ENCODE measurements at places on chromosomes 11 and 22.

GRCh38 chr11:11409901-11410300 lies 56.9 kb upstream of the CSNK2A3 start:
- DNase-seq: no peak

- DNase-seq: no peak
Observed at GRCh38 chr11:13897646-13898276, 64.8 kb upstream of the SPON1 start.

DNA sequence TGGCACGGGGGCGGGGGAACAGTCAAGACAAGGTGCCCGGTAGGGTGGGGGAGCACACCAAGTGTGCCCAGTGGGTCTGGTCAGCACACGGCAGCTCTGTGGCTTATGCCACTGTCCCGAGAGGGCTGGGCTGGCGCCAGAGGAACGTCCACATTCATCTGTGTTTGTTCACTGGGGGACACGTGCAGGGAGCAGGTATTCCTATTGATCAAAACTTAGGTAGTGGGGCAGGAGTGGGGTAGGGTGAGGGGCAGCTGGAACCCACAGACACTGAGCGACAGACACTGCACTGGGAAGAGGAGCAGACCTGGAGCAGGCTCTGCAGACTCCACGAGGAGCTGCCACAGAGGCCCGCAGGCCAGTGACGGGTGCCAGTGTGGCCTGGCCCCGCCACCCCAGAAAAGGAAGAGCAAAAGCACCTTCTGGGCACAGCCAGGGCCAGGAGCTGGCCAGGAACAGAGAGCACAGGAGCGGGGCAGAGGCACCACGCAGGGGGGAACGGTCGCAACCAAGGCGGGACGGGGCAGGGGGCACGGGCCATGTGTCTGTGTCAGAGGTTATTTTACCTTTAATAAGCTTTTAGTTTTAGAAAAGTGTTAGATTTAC lies 2.1 kb upstream of the MOB2 start:
- no peak for DNase-seq

DNA sequence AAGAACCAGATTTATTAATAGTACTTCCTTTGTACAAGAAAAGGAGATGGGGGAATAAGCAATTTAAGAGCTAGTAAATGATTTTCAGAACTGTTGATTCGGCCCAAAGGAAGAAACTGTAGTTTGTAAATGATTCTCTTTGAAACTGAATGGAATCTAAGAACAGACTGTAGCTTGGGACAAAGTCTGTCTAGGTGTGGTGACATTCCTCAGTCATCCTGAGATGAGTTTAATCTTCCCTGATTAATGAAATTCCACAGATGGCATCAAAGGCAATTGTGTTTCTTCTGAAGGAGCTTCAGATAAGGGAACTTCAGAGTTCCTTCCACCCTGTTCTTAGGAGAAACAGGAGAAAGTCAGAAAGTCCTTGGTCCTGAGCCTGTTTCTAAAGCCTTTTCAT lies 2095.9 kb downstream of the LRRC4C start:
- no peak for DNase-seq

- no peak for DNase-seq
Observed at GRCh38 chr11:17008099-17008498, 6.1 kb downstream of the PLEKHA7 start.

DNA sequence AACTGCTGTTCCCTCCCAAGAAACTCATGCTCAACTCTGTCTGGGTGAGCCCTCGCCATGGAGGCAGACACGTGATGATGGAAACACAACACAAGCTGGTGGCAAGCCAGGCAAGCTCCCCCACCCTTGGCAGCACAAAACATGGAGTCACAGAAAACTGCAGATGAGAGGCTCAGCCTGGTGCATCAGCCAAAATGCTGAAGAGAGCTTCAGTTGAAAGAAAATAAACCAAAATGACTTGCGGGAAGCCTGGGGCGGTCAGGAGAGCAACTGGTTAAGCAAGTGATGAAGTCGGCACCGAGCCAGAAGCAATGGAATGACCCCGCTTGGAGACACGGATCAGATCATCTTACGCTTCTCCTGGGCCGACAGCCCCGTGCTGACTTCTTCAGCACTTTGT lies 68.3 kb downstream of the C11orf58 start:
- DNase-seq: no peak

DNA sequence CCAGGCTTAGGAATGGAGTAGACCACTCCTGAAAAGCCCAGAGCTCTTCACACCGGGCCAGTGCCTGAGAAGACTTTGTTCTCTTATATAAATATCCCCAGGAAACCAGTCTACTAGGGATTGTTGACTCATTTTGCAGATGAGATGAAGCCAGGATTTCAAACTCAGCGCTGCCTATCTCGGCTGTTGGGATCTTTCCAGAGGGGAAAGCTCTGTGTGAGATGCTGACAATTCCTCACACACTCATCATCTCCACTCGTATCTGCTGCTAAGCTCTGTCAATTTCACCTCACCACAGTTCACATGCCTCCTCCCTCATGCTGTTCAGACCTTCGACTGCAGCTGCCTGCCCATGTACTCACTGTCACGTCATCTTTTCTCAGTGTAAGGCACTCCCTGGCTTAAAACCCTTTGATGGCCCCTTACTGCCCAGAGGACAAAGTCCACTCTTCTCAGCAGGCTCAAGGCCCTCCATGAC lies 12.5 kb downstream of the USH1C start:
- DNase-seq: no peak

GRCh38 chr11:30128269-30128932 lies 102.4 kb upstream of the FSHB start:
- no peak for DNase-seq

DNA sequence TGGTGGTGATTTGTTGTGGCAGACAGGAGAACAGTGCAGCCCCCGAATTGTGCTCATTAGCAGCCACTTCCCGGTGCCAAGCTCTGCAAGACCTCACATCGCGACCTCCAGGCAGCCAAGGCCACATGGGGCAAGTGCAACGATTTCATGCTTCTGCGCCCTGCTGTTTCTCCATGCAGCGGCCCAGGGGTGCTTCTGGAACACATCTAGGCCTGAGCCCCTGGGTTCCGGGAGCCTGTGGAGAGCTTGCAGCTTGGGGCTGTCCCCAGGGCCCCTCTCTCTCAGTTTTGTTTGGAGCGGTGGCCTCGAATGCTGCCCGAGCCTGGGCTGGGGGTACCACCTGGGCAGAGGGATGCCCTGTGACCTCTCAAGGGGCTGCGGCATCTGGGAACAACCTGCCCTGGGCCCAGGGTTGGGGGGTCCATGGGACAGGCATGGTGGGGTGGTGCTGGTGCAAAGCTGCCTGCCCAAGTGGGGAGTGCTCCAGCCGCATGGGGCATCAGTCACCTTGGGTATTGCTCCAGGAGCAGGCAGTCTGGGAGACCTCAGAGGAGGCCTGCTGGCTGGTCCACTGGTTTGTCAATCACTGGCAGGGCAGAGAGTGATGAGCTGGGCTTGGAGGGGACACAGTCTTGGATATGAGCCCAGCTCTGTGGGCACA lies 51.9 kb downstream of the TPCN2 start:
- no peak for DNase-seq

DNA sequence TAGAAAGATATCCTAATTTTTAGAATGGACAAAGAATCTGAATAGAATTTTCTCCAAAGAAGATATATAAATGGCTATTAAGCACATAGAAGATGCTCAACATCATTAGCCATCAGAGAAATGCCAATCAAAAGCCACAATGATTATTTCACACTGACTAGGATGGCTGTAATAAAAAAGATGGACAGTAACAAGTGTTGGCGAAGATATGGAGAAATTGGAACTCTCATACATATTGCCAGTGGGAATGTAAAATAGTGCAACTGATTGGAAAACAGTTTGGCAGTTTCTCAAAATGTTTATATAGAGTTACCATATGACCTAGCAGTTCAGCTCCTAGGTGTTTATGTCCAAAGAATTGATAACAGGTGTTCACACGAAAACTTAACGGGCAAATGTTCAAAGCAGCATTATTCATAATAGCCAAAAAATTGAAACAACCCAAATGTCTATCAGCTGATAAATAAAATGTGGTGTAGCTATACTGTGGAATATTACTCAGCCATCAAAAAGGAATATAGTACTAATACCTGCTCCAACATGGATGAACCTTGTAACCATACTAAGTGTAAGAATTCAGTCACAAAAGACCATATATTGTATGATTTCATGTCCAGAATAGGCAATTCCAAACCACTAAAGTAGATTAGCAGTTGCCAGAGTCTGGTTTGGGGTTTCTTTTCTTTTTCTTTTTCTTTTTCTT lies 29.7 kb downstream of the ART5 start:
- DNase-seq: no peak

- no peak for DNase-seq
Observed at GRCh38 chr22:38110863-38111852, 674 bp upstream of the BAIAP2L2 start.

GRCh38 chr11:128483211-128483788 lies 104.1 kb downstream of the ETS1 start:
- DNase-seq: no peak

- peak; percentile 64 for DNase-seq
Observed at GRCh38 chr22:35380537-35381423, at the start of gene HMOX1. Gene HMOX1 (plus strand): TSS chr22:35381096. CDS start chr22:35381174, 78 bp downstream.

GRCh38 chr11:8168485-8169257 lies at the start of gene RIC3:
Gene RIC3 (minus strand): TSS chr11:8169025. CDS start chr11:8168989, 36 bp downstream.
- no peak for DNase-seq

- no peak for DNase-seq
Observed at GRCh38 chr11:43994196-43994595, 51.8 kb downstream of the C11orf96 start.

GRCh38 chr11:27385245-27385644 lies 22.2 kb upstream of the CCDC34 start:
- DNase-seq: no peak

DNA sequence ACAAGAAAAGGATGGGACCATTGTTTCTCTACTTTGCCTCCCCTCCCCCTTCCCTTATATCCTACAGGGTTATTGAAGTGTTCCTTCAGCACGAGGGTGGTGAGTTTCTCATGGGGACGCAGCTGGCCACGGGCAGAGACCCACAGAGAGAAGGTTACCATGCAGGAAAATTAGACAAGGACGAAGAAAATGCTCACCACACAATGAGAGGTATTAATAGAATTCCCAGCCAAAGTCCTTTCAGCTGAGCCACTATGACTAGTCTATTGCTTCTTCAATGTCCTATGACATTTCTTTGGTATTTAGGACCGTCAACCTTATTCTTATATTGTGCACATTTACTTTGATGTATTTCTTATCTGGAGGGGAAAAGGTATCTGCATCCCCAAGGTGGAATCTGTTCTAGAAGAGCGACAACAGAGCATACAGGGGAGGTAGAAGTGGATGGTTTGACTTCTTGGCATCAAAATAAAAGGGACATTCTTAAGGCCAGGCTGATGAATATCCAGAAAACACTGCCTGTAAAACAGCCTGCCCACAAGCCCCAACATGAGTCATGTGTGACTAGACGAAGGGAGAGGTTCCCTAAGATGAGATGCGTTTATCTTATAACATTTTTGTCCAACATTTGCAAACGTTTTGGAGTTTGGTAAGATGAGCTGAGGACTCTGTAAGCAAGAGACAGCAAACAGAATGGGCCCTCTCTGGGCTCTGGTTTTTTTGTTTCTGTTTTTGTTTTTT lies 209.8 kb upstream of the NARS2 start:
- no peak for DNase-seq

- DNase-seq: no peak
Observed at GRCh38 chr11:14082338-14082737, 119.8 kb downstream of the SPON1 start.

DNA sequence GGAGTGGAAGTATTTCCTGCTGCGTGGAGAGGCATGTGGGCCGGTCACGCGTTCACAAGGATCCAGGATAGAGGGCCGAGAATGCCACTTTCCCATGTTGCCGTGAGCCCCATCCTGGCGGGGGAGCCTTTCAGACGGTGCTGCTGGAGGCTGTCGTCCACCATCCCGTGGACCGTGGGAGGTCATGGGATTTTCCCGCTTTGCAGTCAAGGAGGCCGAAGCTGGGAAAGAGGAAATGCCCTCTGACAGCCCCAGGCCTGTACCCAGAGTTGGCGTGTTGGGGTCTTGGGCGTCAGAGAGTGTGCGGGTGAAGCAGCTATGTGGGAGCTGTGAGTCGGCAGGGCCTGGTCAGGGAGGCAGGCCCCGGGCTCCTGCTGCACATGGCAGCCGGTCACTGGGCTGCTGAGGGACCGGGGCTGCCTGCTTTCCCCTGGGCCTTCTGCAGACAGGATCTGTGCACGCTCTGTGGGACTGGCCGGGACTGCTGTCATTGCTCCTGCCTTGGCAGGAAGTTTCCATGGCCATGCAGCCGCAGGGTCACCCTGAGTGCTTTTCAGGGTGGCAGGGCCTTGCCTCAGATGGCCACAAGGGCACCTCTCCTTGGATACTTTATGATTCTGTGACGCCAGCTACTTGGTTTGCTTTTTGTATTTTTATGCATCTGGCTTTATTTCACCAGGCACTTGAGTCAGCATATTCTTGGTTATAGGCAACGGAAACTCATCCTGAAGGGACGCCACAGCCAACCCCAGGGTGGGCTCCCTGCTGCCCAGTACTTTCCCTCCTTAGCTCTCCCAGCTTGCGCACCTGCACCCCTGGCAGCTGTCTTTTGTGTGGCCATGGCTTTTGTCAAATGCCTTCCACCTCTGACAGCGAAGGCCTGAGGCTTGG lies 52.4 kb downstream of the AP2A2 start:
- DNase-seq: no peak

GRCh38 chr22:47291565-47292495 lies 529.4 kb downstream of the TBC1D22A start:
- DNase-seq: no peak

GRCh38 chr22:46738647-46739093 lies 618 bp upstream of the CERK start:
- DNase-seq: no peak

GRCh38 chr11:706957-707816 lies 1.2 kb downstream of the EPS8L2 start:
- DNase-seq: no peak

DNA sequence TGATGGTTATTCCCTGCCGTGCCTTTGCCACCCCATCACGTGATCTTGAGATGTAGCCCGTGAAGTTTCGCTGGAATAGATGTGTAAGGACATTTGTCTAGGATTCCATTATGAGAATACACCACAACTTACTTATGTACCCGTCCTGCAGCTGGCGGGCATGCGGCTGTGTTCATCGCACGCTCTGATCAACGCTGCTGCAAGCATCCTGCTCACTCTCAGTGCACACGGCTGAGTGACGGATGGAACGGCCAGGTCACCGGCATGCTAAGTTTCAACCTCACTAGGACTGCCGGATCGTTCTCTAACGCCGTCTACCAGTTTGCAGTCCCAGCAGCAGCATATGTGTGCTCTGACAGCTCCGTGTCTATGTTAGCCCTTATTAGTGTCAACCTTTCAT lies 44.6 kb downstream of the APOL1 start:
- no peak for DNase-seq

- no peak for DNase-seq
Observed at GRCh38 chr22:45884201-45885062, 92.5 kb downstream of the WNT7B start.

GRCh38 chr11:125404811-125405790 lies 91.0 kb downstream of the FEZ1 start:
- DNase-seq: peak; percentile 55

GRCh38 chr11:19820100-19820499 lies 107.5 kb downstream of the NAV2 start:
- no peak for DNase-seq

GRCh38 chr22:23570681-23571080 lies 9.4 kb downstream of the IGLL1 start:
- no peak for DNase-seq

Measured in T-helper 2 cell treated with Interferon-gamma antibody and Interleukin-4, amounts not matched to agents 5 μg/mL and 100 μg/mL, for 36 hours (primary cell).